ENCODE measurements at places on chromosomes 11 and 22. TPM values are rescaled to one million over a fixed set of nuclear protein-coding genes. Genes with fewer than 3 reads are reported as not detected.

GRCh38 chr11:117456027-117456720, 128.5 kb downstream of the CEP164 start:
- no peak for DNase-seq

The FOLR1 gene
- polyA plus RNA-seq, result 54.9 TPM

GRCh38 chr11:66546966-66547661, 411 bp downstream of the ACTN3 start:
- DNase-seq, result no peak

The UBTFL1 gene
- polyA plus RNA-seq, result not detected

DNA sequence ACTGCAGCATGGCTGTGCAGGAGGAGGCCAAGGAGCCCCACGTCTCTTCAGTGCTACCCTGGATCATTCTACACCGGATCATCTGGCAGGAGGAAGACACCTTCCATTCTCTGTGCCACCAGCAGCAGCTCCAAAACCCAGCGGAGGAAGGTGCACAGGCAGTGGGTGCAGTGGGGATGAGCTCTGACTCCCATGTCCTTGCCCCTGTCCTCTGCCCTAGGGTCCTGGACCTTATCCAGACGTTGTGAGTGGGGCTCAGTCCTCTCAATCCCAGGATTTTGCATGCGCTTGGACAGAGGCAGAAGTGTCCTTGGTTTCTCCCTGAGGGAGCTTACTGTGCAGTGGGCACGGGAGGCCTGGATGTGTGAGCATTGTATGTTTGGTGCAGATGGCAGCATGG, 61.3 kb downstream of the CABIN1 start:
- no peak for DNase-seq

GRCh38 chr22:16955081-16955480, 52.9 kb downstream of the GAB4 start:
- DNase-seq, result no peak

DNA sequence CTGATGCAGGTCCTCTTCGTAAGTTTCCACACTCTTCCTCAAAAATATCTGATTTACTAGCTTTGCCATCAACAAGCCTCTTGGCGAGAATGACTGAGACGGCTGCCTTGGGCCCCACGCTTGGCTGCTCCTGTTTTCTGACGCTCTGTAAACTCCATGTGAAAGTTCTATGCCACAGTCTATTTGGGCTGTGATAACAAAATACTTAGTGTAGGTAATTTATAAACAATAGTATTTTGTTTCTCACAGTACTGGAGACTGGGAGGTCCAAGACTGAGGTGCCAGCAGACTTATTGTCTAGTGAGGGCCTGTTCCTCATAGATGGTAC, 123.2 kb upstream of the SORL1-AS1 start:
- DNase-seq, result no peak

DNA sequence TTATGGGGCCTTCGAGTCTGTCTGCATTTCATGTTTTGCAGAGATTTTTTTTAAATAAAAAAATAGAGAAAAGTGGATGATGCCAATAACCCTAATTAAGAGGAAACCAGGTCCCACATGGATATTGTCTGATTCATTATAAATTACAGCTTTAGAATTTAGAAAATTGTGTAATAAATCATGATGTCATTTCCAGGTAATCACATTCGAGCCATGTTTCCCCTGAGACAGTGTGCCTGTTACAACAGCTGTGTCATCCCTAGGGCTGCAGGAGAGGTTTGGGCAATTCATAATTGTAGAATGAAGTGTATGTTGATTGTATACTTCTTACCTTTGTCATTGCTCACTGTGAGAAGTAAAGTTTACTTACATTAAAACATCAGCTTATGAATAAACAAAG, 38.3 kb downstream of the NCAM1 start:
- no peak for DNase-seq

DNA sequence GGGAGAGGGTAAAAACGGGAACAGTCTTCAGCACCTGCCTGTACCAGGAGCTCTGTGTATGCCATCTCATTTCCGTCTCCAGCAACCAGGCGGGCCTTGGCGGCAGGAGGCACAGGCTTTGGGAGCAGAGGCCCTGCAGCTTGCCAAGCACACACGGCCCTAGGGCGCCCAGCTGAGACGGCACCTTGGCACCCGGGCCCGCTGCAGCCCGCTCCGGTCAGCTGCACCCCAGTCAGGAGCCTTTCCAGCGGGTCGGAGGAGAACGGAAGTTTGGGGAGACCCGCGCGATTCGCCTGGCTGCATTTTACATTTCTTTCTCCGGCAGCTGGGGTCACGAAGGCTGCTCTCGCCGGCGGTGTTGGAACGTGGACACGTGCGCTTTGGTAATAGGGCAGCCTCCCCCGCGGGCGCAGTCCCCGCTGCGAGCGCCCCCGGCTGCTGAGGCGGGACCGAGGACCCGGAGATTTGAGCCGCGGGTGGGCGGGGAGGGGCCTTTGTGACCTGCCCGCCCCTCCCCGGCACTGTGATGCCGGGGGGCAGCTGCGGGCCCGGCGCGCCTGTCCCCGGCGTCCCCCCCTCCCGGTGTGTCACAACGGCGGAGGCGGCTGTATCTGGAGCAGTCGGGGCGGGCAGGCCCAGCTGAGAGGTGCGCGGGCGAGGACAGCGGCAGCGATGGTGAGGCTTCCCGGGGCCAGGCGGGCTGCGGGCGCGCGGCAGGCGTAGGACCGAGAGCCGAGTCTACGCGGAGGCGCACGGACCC, at the start of gene TUBA8:
Gene TUBA8, plus strand, starts transcription at position 616 of the 760 bp plus-strand sequence. Its CDS starts 57 bp downstream, at position 673.
- DNase-seq, result peak; percentile 31

Measured in left renal pelvis (tissue), 4 donors.